ENCODE measurements at places on chromosomes 2 and 18. TPM values are rescaled to one million over a fixed set of nuclear protein-coding genes. Genes with fewer than 3 reads are reported as not detected.

The FSHR gene
- not detected for total RNA-seq

The ANKRD30B gene
- not detected for total RNA-seq

The EVX2 gene
- not detected for total RNA-seq

The HOXD13 gene
- total RNA-seq = not detected

The TCF23 gene
- total RNA-seq = not detected

The TRIM43B gene
- not detected for total RNA-seq

The ALKAL2 gene
- total RNA-seq = 16.3 TPM

The LONRF2 gene
- 0.21 TPM for total RNA-seq

GRCh38 chr2:233990261-233990798 lies 60.2 kb upstream of the SPP2 start:
- H3K4me3 ChIP-seq = no peak overlapping the region
- peaks cover 19% of the 10 kb centered on the region for H3K27me3 ChIP-seq
- H3K4me1 ChIP-seq = peaks cover 34% of the 10 kb centered on the region
- peaks cover 8% of the 10 kb centered on the region for H3K36me3 ChIP-seq
- peak; percentile 58 for DNase-seq

- DNase-seq = no peak
- H3K4me3 ChIP-seq = no peak overlapping the region
- H3K36me3 ChIP-seq = no peaks in the 10 kb centered on the region
- no peak overlapping the region for H3K27ac ChIP-seq
These were observed 94.0 kb downstream of the AQP4 start for GRCh38 chr18:26771524-26771923.

DNA sequence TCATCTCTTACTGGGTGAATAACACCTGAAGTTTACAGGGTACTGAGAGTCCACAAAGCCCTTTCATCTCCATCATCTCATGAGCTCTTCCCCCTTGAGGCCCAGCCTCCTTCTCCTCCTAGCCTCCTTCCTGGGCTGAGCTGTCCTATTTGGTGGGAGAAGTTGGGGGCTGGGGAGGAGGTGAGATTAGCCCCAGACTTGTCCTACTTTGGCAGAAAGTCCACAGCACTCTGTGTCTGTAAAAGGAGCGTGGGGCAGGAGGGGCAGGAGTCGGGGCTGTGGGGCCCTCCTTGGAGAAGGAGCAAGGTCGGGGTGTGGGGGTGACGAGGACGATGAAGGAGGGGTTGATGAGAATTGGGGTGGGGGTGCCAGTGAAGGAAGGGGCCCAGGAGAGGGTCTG lies 10.0 kb upstream of the DES start:
- DNase-seq = no peak
- H3K4me1 ChIP-seq = no peaks in the 10 kb centered on the region
- peaks cover 12% of the 10 kb centered on the region for H3K27me3 ChIP-seq
- no peaks in the 10 kb centered on the region for H3K36me3 ChIP-seq

- no peak overlapping the region for H3K4me3 ChIP-seq
- H3K4me1 ChIP-seq = peaks cover 33% of the 10 kb centered on the region
- H3K36me3 ChIP-seq = peaks cover 42% of the 10 kb centered on the region
- no peaks in the 10 kb centered on the region for H3K27me3 ChIP-seq
These were observed 75.8 kb downstream of the DGKD start for GRCh38 chr2:233430081-233430480.

GRCh38 chr2:50641633-50642032 lies 390.3 kb downstream of the NRXN1 start:
- no peaks in the 10 kb centered on the region for H3K36me3 ChIP-seq
- no peaks in the 10 kb centered on the region for H3K27me3 ChIP-seq
- no peak overlapping the region for H3K4me3 ChIP-seq
- H3K27ac ChIP-seq = no peak overlapping the region

- no peak for DNase-seq
- no peaks in the 10 kb centered on the region for H3K27me3 ChIP-seq
- no peak overlapping the region for H3K4me3 ChIP-seq
- no peaks in the 10 kb centered on the region for H3K4me1 ChIP-seq
- no peak overlapping the region for H3K27ac ChIP-seq
These were observed 144.8 kb upstream of the NDUFV2 start for GRCh38 chr18:8957731-8958130.

- no peak overlapping the region for H3K4me3 ChIP-seq
- no peak overlapping the region for H3K27ac ChIP-seq
- H3K4me1 ChIP-seq = no peaks in the 10 kb centered on the region
- H3K36me3 ChIP-seq = no peaks in the 10 kb centered on the region
These were observed 552.9 kb upstream of the LRATD1 start for GRCh38 chr2:14079576-14079975.

GRCh38 chr2:122525336-122525735 lies 769.9 kb downstream of the TSN start:
- no peaks in the 10 kb centered on the region for H3K36me3 ChIP-seq
- no peaks in the 10 kb centered on the region for H3K27me3 ChIP-seq
- no peak for DNase-seq
- no peak overlapping the region for H3K27ac ChIP-seq

DNA sequence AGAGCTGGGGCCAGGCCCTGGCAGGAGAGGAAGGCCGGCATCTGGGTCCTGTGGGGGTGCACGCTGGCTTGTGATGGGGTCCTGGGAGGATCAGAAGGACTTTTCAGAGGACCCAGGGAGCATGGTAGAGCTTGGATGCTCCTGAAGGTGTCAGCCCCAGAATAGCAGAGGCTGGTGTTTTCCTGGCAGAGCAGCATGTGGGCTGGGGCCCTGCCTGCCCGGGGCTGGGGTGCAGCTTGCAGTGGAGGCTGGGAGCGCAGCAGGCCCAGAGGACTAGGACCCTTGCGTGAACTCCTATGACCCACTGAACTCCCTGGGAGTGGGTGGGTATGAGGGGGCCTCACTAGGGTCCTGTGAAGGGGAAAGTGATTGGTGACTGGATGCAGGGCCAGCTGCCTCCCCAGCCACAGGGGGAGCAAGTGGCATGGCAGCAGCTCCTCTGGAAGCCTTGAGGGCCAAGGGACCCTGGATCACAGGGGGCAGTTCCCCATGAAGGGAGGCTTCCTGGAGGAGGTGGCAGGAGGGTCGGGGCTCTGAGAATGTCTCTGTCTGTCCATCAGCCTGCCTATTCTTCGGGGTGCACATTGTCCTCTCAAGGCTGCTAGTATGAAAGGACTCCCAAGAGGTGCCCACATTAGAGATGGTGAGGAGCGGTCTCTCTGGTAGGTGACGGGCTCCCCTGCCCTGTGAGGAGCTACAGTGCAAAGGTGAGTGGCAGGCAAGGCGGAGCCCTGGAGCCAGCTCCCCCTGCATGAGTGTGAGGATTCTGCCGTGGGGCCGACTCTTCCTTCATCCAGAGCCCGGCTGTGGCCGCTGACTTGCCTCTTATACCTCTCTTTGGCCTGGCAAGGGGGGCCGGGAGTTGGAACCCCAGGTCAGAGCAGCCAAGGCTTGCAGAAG lies 249.0 kb downstream of the DYSF start:
- no peak for DNase-seq
- no peak overlapping the region for H3K27ac ChIP-seq
- no peaks in the 10 kb centered on the region for H3K36me3 ChIP-seq

- H3K4me1 ChIP-seq = no peaks in the 10 kb centered on the region
- no peaks in the 10 kb centered on the region for H3K27me3 ChIP-seq
- DNase-seq = no peak
- no peak overlapping the region for H3K27ac ChIP-seq
- no peak overlapping the region for H3K4me3 ChIP-seq
These were observed 43.7 kb downstream of the SATB2 start for GRCh38 chr2:199414001-199414400.

- peaks cover 4% of the 10 kb centered on the region for H3K27me3 ChIP-seq
- no peak for DNase-seq
- no peaks in the 10 kb centered on the region for H3K4me1 ChIP-seq
- H3K27ac ChIP-seq = no peak overlapping the region
- no peaks in the 10 kb centered on the region for H3K36me3 ChIP-seq
- no peak overlapping the region for H3K4me3 ChIP-seq
These were observed 335.8 kb downstream of the TRIB2 start for GRCh38 chr2:13052547-13052946.

DNA sequence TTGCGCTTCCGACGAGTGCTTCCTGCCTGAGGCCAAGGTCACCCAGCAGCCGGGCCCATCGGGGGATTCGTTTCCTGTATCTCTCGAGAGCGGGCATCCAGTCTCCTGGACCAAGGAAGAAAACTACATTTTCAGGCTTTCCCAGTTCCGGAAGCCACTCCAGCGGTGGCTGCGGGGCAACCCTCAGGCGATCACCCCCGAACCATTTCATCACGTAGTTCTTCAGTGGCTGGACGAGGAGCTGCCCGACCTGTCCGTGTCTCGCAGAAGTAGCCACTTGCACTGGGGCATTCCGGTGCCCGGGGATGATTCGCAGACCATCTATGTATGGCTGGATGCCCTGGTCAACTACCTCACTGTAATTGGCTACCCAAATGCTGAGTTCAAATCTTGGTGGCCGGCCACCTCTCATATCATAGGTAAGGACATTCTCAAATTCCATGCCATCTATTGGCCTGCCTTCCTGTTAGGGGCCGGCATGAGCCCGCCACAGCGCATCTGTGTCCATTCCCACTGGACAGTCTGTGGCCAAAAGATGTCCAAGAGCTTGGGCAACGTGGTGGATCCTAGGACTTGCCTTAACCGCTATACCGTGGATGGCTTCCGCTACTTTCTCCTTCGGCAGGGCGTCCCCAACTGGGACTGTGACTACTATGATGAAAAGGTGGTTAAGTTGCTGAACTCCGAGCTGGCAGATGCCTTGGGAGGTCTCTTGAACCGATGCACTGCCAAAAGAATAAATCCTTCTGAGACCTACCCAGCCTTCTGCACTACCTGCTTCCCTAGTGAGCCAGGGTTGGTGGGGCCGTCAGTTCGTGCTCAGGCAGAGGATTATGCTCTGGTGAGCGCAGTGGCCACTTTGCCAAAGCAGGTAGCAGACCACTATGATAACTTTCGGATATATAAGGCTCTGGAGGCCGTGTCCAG lies 1.0 kb downstream of the MARS2 start:
- peak; percentile 39 for DNase-seq
- peak overlapping the region; percentile 81 for H3K27ac ChIP-seq
- H3K27me3 ChIP-seq = no peaks in the 10 kb centered on the region

- H3K27ac ChIP-seq = no peak overlapping the region
- no peak overlapping the region for H3K4me3 ChIP-seq
- DNase-seq = no peak
- H3K36me3 ChIP-seq = no peaks in the 10 kb centered on the region
- no peaks in the 10 kb centered on the region for H3K4me1 ChIP-seq
These were observed 64.0 kb downstream of the LRRTM4 start for GRCh38 chr2:77458216-77458615.

GRCh38 chr2:227205701-227206100 lies 41.3 kb downstream of the COL4A3 start:
- H3K27me3 ChIP-seq = no peaks in the 10 kb centered on the region
- no peak for DNase-seq
- no peak overlapping the region for H3K27ac ChIP-seq
- no peaks in the 10 kb centered on the region for H3K36me3 ChIP-seq
- no peaks in the 10 kb centered on the region for H3K4me1 ChIP-seq
- H3K4me3 ChIP-seq = no peak overlapping the region

GRCh38 chr2:236730393-236730792 lies 160.8 kb downstream of the ACKR3 start:
- no peak for DNase-seq
- no peaks in the 10 kb centered on the region for H3K36me3 ChIP-seq
- H3K27ac ChIP-seq = no peak overlapping the region
- no peak overlapping the region for H3K4me3 ChIP-seq
- H3K27me3 ChIP-seq = no peaks in the 10 kb centered on the region
- no peaks in the 10 kb centered on the region for H3K4me1 ChIP-seq

DNA sequence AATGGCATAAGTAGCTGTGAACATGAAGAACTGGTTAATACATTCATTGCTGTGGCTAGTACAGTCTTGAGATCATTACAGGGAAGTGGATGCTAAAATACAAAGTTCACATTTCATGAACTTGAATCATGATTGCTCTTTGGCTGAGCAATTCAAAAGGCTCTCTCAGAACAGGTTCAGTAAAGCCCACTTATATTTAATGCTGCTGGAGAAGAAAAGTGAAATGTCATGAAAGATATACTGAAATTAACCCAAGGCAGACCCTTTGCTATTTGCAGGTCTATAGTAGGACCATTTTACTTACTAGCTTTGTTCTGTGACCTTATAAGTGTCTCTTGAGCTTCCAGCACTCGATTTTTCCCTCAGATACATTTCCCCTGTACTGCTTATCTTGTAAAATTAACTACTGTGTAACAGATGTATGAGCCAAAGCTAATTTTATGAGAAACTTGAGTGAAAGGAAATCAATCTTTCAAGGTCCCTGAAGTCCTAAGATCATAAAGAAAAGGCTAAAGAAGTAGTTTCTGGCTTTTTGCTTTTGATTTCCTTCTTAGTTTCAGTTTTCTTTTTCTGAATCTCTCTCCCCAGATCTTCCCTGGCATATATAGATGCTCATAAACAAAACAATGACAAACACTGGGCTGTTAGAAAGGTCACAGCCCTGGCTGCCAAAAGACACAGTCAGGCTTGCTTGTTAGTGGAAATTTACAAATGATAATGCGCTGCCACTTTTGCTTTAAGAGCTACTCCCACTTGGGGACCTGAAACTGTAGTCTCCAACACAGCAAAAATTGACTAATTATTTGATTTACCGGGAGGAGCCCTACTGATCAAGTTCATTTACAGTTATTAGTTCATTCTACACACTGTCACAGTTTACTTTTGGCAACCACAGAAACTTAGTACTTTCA lies 132.7 kb upstream of the XPO1 start:
- peak overlapping the region; percentile 89 for H3K27ac ChIP-seq
- H3K4me1 ChIP-seq = peaks cover 19% of the 10 kb centered on the region
- H3K4me3 ChIP-seq = peak overlapping the region; percentile 61
- H3K27me3 ChIP-seq = no peaks in the 10 kb centered on the region
- peaks cover 10% of the 10 kb centered on the region for H3K36me3 ChIP-seq

GRCh38 chr2:112168422-112169124 lies 30.4 kb downstream of the FBLN7 start:
- peaks cover 18% of the 10 kb centered on the region for H3K4me1 ChIP-seq
- peaks cover 2% of the 10 kb centered on the region for H3K27me3 ChIP-seq
- H3K36me3 ChIP-seq = no peaks in the 10 kb centered on the region
- H3K27ac ChIP-seq = no peak overlapping the region
- DNase-seq = no peak

- DNase-seq = no peak
- H3K4me1 ChIP-seq = no peaks in the 10 kb centered on the region
- H3K27me3 ChIP-seq = peaks cover 51% of the 10 kb centered on the region
- no peaks in the 10 kb centered on the region for H3K36me3 ChIP-seq
These were observed 107.4 kb upstream of the ACAA2 start for GRCh38 chr18:49920731-49921130.

GRCh38 chr2:222272446-222273015 lies 26.3 kb downstream of the PAX3 start:
- peaks cover 11% of the 10 kb centered on the region for H3K27me3 ChIP-seq
- no peak overlapping the region for H3K4me3 ChIP-seq
- no peak overlapping the region for H3K27ac ChIP-seq
- no peaks in the 10 kb centered on the region for H3K4me1 ChIP-seq
- DNase-seq = no peak

DNA sequence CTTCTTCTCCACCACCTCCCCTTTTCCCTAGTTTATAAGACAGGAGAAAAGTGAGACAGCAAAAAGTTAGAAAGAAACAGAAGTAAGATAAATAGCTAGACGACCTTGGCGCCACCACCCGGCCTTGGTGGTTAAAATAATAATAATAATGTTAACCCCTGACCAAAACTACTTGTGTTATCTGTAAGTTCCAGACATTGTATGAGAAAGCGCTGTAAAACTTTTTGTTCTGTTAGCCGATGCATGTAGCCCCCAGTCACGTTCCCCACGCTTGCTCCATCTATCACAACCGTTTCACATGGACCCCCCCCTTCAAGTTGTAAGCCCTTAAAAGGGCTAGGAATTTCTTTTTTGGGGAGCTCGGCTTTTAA lies 1.5 kb upstream of the BUB1 start:
- peaks cover 33% of the 10 kb centered on the region for H3K4me1 ChIP-seq
- DNase-seq = no peak
- H3K4me3 ChIP-seq = peak overlapping the region; percentile 86
- peak overlapping the region; percentile 12 for H3K27ac ChIP-seq
- H3K36me3 ChIP-seq = peaks cover 21% of the 10 kb centered on the region

GRCh38 chr18:79424008-79424565 lies 28.4 kb downstream of the NFATC1 start:
- peaks cover 13% of the 10 kb centered on the region for H3K4me1 ChIP-seq
- H3K27me3 ChIP-seq = no peaks in the 10 kb centered on the region
- DNase-seq = no peak
- peak overlapping the region; percentile 44 for H3K27ac ChIP-seq
